ENCODE measurements at places on chromosomes 2 and 18.

DNA sequence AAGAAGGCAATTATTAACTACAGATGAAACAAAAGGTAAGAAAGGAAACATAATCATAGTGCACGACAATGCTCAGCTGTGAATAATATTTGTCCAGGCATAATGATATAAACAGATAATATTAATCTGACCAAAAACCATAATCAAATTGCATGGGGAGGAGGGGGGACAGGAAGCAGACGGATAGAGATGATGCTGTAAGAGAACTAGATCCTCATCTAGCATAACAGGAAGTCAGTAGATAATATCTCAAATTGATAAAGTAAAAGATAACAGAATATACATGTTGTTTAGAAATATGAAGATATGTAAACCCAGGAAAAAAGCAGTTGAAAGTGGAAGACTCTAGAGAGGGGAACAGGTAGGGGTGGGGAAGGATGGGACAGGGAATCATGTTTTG lies 84.9 kb upstream of the TGFA start:
- no peak for DNase-seq

DNA sequence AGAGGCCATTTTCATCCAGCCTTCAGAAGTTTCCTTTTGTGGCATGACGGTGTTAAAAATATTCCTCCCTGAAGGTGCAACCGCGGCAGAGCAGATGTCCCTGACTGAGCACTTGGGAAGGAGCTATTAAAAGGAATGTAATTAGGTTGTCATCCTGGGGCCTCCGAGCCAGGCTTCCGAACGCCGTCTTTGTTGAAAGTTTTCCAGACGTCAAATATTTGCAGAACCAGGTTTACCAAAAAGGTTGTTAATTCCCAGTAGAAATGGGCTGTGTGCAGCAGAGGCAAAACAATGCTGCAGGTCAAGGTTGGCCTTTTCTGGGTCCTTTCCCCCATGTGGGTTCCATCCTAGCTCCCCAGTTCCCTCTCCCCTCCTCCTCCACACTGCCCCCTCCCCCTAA lies 110.0 kb upstream of the STPG4 start:
- no peak for DNase-seq

- DNase-seq, result no peak
Measured at GRCh38 chr2:26602575-26602974, 38.6 kb downstream of the CIB4 start.

GRCh38 chr2:133444465-133444864 lies 123.8 kb downstream of the NCKAP5 start:
- no peak for DNase-seq

DNA sequence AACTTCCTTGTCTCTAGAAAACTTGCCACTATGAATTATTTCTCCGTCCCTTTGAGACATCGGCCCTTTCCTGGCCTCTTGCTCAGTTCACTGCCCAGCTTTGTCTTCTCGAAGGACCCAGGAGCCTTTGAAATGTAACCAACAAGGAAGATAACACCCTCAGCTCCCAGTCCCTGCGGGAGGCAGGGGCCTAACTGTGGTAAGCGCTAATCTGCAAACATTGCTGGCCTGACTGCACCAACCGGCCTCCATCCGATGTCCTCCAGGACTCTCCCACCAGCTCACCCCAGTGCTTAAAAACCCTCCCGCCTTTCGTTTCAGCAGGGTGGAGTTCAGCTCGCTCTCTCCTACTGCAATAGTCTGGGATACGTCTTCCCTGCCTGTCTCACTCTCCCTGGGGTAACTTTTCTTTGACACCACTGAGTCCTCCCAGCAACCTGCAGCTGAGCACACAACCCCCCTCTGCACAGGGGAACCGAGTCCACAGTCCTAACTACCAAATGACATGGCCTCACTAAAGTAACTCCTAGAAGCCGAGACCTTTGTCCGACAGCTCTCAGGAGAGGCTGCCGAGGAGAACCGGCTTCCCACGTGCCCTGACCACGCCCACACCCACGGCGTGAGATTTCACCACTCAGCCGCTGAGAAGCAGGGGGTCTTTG lies 76.1 kb downstream of the MBP start:
- DNase-seq, result no peak

- DNase-seq, result no peak
Measured at GRCh38 chr2:175195012-175195411, 13.5 kb upstream of the ATP5MC3 start.

DNA sequence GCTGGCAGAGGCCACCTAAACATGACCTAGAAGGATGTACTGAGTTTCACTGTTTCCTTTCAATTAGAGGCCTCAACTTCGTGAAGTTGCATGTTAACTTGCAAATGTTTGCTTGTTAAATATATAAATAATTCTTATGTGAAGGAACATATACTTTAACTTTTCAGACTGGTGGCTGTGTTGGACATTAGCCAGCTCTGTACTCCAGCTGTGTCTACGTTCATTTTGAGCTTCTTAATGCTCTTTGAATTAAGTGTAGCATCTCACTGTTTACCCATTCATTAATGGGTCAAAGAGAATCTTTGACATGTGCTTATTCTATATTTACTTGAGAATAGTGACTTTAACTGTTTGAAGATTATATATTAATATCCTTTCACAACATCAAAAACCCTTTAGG lies 823.2 kb upstream of the ID2 start:
- no peak for DNase-seq

DNA sequence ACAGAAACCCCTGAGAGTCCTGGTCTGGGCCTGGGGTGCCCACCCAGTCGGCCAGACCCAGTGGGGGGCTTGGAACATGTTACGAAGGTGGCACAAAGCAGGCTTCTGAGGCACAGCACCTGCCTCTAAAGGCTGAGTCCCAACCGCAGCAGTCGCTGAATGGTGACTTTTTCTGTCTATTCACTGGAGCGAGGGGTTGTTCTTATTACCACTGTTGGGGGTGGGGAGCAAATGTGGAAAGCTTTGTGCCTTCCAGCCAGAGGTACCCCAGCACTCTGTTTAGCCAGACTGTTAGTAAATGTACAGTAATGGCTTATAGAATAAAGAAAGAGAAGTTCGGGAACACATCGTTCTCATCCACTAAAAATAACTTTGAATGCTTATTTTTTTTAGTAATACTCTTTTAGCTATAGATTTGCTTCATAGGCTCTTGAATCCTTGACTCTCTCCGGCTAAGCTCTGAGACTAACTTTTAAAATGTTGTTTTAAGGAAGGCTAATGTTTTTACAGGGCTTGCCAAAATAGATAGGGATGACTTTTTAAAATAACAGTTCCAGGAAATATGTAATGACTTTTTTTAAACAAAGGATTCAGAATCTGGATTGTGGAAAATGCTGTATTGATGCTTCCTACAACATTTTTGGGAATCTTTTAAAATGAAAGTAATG lies 23.4 kb upstream of the PTPN2 start:
- no peak for DNase-seq

DNA sequence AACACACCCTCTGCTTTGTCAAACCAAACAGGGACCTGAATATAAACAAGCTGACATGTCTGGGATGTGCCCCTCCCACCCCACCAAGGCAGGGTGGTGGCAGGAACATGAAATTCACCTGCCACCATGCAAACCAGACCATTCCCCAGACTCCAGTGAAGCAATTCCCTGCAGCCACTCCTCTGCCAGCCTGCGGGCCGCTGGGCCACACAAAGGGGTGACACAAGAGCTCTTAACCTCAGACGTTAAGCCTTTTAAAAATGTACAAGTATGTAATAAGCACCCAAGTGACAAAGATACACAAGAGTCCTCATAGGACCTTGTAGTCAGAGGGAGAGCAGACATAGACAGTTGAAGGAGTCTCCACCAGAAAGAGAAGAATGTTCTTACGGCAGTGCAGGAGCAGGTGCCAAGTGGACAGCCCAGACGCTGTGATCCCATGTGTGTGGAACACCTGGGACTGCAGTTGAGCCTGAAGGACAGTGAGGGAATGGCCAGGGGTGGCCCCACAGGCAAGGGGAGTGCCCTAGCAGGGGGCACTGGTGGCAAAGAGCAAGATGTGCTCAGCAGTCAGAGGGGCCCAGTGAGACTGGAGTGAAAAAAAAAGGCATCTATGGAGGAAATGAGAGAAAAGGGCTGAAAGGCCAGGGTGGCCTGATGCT lies 36.9 kb downstream of the CRACDL start:
- DNase-seq, result no peak

DNA sequence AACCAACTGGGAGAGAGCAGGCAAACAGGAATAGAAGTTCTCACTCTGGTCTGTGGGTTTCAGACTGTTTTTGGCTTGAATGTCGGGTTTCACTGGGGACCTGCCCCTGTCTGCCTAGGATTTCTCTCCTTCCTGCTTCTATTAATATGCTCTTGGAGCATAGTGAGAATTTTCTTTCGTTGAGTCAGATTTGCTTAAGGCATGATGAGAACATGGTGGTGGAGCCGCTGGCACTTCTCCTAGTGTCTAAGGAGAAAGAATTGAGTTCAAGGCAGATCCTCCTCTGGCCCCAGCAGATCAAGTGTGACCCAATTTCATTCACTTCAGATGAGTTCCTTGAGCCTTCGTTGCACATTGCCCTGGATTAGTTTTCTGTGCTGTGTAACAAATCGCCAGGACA lies 103.9 kb upstream of the HS6ST1 start:
- DNase-seq, result no peak

DNA sequence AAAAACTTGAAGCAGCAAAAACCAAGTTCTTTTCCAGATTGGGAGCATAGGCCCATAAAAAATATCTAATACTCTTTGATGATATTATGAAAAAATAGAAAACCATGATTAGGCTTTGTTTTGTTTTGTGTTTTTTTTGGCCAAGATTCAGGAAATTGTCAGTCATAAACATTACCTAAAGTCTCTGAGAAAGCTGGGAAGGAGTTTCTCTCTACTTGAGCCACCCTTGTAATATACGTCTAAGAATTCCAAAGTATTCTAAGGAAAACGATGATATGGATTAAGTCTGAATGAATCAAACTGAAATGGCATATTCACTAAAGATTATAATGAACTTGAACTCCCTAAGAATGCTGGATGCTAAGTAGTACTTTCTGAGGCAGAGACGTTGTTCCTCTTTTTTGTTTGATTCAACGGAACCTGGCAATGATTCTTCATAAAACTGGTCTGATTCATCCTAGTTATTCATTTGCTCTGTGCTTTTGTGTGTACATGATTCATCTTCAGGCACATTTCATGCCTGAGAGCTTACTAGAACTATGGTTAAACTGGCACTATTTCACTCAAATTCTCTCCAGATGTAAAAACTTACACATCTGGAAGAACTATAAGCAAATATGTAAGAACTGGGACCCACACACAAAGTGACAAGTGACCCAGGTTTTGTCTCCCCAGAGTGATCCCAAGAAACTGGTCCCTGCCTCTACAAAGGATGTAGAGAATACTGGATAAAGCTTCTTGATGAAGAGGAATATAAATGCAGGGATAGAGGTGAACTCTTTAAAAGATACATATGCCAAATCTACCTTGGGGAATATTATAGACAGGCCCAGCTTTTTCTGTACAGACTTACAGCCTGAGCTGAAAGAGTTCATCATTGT lies 159.7 kb downstream of the DOCK10 start:
- no peak for DNase-seq

DNA sequence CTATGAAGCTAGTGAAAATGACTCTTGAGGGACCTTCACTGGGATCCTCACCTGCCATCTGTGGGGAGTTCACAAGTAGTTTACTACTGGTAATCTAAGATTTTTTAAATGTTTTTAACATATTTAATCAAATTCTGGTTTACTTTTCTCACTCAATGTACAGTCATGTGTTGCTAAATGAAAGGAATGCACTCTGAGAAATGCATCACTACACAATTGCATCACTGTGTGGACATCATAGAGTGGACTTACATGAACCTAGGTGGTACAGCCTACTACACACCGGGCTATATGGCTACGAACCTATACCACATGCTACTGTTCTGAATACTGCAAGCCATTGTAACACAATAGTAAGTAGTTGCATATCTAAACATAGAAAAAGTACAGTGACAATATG lies 528.0 kb downstream of the BCL11A start:
- no peak for DNase-seq

GRCh38 chr2:85216927-85217326 lies 83.7 kb downstream of the TCF7L1 start:
- DNase-seq, result no peak

DNA sequence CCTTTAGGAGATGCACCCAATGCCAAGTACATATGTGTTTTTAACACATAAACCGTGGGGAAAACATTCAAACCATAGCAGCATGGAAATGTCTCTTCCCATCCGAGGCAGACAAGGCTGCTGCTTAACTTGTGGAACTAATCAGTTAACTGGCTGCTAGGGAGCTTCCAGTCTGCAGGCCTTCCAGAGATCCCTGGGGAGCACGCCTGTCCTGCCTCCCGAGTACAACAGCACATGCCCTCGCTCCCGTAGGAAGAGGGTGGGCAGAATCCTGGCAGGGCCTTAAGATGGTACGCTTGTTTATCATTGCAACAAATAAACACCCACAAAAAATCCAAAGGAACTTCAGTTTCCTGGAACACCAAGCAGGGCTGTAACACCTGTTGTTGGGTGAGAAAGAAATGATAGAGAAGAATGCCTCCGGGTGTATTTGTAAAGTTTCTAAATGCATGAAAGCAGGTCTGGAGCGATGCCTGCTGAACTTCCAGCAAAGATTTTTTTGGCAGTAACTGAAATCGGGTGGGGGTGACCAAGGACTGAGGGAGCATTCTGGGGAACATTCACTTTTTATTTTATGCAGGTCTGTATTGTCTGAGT lies 56.2 kb downstream of the EDAR start:
- no peak for DNase-seq

GRCh38 chr2:129812071-129812470 lies 167.4 kb upstream of the RAB6C start:
- DNase-seq, result no peak

DNA sequence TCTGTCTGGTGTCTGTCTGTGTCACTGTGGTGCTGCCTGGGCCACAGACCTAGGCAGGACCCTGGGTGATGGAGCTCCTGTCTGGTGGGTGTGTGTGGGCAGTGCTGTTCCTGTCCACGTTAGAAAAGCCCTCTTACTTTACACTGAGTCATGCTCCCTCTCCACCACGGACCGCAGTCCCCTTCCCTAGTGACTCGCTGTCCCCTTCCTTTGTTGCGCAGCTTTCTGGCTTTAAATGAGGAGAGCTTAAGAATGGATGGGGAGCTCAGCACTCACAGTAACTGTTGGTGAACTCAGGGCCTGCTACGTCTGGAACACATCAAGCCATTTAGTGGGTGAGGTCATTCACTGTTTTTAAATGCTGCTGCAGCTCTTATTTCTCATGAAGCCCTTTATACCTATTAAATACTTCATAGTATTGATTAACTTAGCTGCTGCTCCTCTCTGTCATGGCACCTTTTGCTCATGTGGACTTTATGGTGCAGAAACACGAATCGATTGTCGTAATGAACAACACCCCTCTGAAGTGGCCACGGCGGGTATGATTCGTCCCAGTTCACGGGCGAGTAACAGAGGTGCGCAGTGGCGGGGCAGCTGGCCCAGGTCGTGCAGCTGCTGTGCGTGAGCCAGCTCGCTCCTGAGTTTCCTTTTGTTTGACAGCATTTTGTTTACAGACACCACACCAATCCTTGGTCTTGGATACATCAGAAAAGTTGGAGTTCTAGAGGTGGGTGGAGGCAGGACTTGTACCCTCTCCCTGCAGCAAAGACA lies 100.4 kb downstream of the LDLRAD4 start:
- no peak for DNase-seq

GRCh38 chr18:77118256-77119090 lies 14.1 kb downstream of the MBP start:
- DNase-seq, result no peak

All from NCI-H1694 treated with DMSO at 0.1 percent for 48 hours (cell line).